A549 treated with CORT108297 at 1 μM for 4 hours (cell line): ENCODE measurements at places on chromosomes 1 and 21. TPM values are rescaled to one million over a fixed set of nuclear protein-coding genes. Genes with fewer than 3 reads are reported as not detected.

The TEDDM1 gene
- total RNA-seq, result not detected in 5 replicates

The DEGS1 gene
- total RNA-seq, result 126 to 145 TPM (median 135 TPM) in 5 replicates

The KIF17 gene
- 1.1 to 1.6 TPM (median 1.5 TPM) in 5 replicates for total RNA-seq

The GJA5 gene
- total RNA-seq, result 0.03 TPM in 1 of 5 replicates, not detected in the others

The OR14K1 gene
- total RNA-seq, result not detected in 5 replicates

The LHX8 gene
- 0.81 to 1.4 TPM (median 1.2 TPM) in 5 replicates for total RNA-seq

The EVA1C gene
- 34.5 to 43.8 TPM (median 42.3 TPM) in 5 replicates for total RNA-seq

The COL11A1 gene
- 1.8 to 3.6 TPM (median 2.8 TPM) in 5 replicates for total RNA-seq

The CTSE gene
- not detected in 5 replicates for total RNA-seq

The SPATC1L gene
- total RNA-seq, result 0.06 to 0.10 TPM (median 0.07 TPM) in 3 of 5 replicates, not detected in the others

The SYTL1 gene
- 0.30 to 0.88 TPM (median 0.56 TPM) in 5 replicates for total RNA-seq

The ADPRS gene
- total RNA-seq, result 21.4 to 29.6 TPM (median 27.5 TPM) in 5 replicates

The NR5A2 gene
- 3.7 to 5.3 TPM (median 5.0 TPM) in 5 replicates for total RNA-seq

The MYBPH gene
- total RNA-seq, result 0.03 TPM in 1 of 5 replicates, not detected in the others

The LRRC8B gene
- 3.9 to 6.2 TPM (median 4.6 TPM) in 5 replicates for total RNA-seq

The CRNN gene
- not detected in 5 replicates for total RNA-seq

The HMGCS2 gene
- not detected in 5 replicates for total RNA-seq

The CFHR2 gene
- not detected in 5 replicates for total RNA-seq

The PKP1 gene
- 0.03 to 0.05 TPM (median 0.05 TPM) in 5 replicates for total RNA-seq

The TNN gene
- not detected in 5 replicates for total RNA-seq

The SGIP1 gene
- not detected in 5 replicates for total RNA-seq

The GPR25 gene
- total RNA-seq, result not detected in 5 replicates

The ADAM30 gene
- not detected in 5 replicates for total RNA-seq

The CHIT1 gene
- not detected in 5 replicates for total RNA-seq

The RNF115 gene
- 9.8 to 11.3 TPM (median 10.7 TPM) in 5 replicates for total RNA-seq

The GUCA2B gene
- total RNA-seq, result 0.73 TPM in 1 of 5 replicates, not detected in the others

The GIPC2 gene
- 0.02 to 0.05 TPM (median 0.03 TPM) in 4 of 5 replicates, not detected in the other for total RNA-seq

The ZDHHC18 gene
- total RNA-seq, result 35.5 to 43.5 TPM (median 42.7 TPM) in 5 replicates

The CNR2 gene
- total RNA-seq, result not detected in 5 replicates

The HMCN1 gene
- total RNA-seq, result 0.02 to 0.13 TPM (median 0.06 TPM) in 5 replicates

The SLAMF8 gene
- 0.03 TPM in 1 of 5 replicates, not detected in the others for total RNA-seq

The NPHS2 gene
- not detected in 5 replicates for total RNA-seq

The MTARC1 gene
- total RNA-seq, result 8.8 to 11.1 TPM (median 10.0 TPM) in 5 replicates

The RSPO1 gene
- total RNA-seq, result 0.09 to 0.16 TPM (median 0.10 TPM) in 5 replicates

The SPATA46 gene
- total RNA-seq, result not detected in 5 replicates

The SERTAD4 gene
- total RNA-seq, result 0.67 to 0.92 TPM (median 0.78 TPM) in 5 replicates

The RPTN gene
- not detected in 5 replicates for total RNA-seq

The TAF13 gene
- total RNA-seq, result 23.6 to 41.4 TPM (median 29.0 TPM) in 5 replicates

The TMEM269 gene
- 0.06 to 0.16 TPM (median 0.08 TPM) in 5 replicates for total RNA-seq

The PPT1 gene
- total RNA-seq, result 58.9 to 85.7 TPM (median 62.9 TPM) in 5 replicates

The DCST1 gene
- 0.07 to 0.08 TPM in 2 of 5 replicates, not detected in the others for total RNA-seq

The RHD gene
- not detected in 5 replicates for total RNA-seq

The VWA1 gene
- 4.1 to 18.3 TPM (median 15.7 TPM) in 5 replicates for total RNA-seq

The WNT3A gene
- 0.02 to 0.03 TPM in 2 of 5 replicates, not detected in the others for total RNA-seq

The A3GALT2 gene
- total RNA-seq, result not detected in 5 replicates

The SV2A gene
- total RNA-seq, result 0.06 to 0.17 TPM (median 0.09 TPM) in 5 replicates

The UBASH3A gene
- 0.10 to 0.16 TPM (median 0.13 TPM) in 5 replicates for total RNA-seq

The TRPM2 gene
- total RNA-seq, result 7.0 to 11.9 TPM (median 9.0 TPM) in 5 replicates

The ABCA4 gene
- 0.06 to 0.37 TPM (median 0.13 TPM) in 5 replicates for total RNA-seq

The OR2L5 gene
- not detected in 5 replicates for total RNA-seq

The FCRLA gene
- 0.06 to 0.10 TPM in 2 of 5 replicates, not detected in the others for total RNA-seq

The S100A1 gene
- total RNA-seq, result 0.38 to 0.74 TPM (median 0.61 TPM) in 5 replicates
